Fibroblast of skin of right quadriceps (primary cell): ENCODE measurements at places on chromosomes 3 and 15.
A peak's percentile ranks its signal among the peaks of the same experiment; 100 is the strongest.

GRCh38 chr3:159824333-159824732 lies 164.3 kb upstream of the IL12A start:
- peak; percentile 68 for DNase-seq

DNA sequence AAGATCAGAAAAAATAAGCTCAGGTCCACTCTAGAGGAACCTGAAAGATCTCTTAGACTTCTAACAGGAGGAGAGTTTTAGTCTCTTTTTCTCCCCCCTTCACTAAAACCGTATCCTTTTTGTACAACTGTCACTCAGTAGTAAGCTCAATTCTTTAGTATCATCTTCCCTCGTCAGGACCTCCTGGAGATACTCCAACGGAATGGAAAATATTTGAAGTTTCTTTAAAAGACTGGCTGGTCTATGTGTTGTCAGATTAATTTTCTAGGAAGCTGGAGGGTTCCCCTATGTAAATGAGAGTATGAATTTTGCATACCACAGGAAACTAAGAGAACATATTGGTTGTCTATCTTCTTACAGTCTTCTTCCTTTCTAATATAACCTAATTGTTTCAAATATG lies 747.7 kb upstream of the CBLB start:
- DNase-seq: no peak

DNA sequence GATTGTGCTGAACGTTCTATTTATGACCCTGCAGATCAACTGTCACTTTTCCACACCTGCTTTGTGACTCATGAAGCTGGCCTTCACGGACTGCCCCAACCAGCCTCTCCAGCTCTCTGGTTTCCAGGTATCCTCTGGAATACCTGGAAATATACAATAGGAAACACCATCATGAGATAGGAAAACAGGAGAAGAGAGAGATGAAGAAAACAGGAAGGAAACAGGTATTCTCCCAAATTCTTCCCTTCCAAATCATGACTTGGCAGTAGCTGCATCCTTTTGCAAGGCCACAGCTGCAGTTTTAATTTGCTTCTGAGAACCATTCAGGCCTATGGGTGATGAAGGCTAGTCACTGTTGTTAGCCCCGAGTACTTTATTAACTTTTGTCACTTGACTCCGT lies 909.1 kb downstream of the EPHA3 start:
- no peak for DNase-seq

DNA sequence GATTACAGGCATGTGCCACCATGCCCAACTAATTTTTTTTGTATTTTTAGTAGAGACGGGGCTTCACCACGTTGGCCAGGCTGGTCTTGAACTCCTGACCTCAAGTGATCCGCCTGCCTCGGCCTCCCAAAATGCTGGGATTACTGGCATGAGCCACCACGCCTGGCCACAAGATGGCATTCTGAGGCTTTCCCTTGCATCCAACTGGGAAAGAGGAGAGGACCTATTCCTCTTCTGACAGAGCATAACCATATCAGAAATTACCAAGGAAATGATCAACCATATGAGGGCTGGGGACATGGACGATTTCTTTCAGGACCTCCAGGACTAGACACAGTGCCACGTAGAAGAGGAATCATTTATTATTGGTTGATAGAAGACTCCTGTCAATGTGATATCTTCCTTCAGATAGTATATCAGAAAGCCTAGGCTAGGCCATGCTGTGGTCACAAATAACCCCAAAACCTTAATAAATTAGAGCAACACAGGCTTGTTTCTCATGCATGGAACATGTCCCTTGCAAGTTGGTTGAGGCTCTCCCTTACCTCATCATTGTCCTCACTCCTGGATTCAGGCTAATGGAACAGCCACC lies 372.3 kb upstream of the IL12A start:
- DNase-seq: peak; percentile 61

DNA sequence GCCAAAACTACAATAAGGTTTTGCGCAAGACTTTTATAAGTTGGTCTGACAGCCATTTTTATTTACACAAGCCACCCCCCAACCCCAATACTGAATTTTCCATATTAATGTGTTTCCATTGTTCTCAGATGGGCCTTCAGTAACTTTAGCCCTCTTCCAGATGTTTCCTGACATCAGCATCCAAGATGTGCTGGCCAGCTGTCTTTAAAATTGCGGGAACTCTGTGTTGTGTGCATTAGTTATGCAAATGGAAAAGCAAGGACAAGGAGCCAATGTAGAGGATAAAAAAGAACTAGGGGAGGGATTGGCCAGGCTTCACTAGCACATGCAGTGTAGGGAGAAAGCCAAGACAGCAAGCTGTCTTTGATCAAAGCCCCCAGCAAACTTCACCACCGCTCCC lies 45.4 kb downstream of the COMMD2 start:
- peak; percentile 11 for DNase-seq

DNA sequence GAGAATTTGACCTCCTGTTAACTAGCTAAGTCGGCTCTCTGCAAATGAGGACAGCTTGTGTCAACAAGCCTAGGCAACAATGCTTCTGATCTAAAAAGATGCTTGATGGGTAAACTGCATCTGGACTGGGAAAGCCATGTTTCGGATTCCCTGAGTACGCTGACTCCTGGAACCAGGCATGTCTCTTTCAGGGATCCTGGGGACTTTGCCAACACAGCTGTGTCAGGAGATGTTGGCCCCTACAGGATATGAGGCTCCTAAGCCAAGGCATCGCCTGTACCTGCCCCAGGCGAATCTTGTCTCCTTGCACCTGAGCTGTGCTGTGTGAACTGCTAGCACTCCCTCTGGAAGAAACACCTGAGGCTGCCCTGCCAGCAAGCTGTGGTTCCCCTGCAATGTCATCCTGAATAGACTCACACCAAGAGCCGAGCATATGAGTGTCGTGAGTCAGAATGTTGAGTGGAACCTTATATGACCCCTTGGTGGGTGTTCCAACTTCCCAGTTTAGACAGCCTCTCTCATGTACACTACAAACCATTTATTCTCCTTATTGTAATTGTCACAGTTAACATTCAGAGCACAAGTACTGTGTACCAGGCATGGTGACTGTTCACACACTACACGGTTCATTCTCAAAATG lies 17.0 kb downstream of the EOGT start:
- DNase-seq: no peak

DNA sequence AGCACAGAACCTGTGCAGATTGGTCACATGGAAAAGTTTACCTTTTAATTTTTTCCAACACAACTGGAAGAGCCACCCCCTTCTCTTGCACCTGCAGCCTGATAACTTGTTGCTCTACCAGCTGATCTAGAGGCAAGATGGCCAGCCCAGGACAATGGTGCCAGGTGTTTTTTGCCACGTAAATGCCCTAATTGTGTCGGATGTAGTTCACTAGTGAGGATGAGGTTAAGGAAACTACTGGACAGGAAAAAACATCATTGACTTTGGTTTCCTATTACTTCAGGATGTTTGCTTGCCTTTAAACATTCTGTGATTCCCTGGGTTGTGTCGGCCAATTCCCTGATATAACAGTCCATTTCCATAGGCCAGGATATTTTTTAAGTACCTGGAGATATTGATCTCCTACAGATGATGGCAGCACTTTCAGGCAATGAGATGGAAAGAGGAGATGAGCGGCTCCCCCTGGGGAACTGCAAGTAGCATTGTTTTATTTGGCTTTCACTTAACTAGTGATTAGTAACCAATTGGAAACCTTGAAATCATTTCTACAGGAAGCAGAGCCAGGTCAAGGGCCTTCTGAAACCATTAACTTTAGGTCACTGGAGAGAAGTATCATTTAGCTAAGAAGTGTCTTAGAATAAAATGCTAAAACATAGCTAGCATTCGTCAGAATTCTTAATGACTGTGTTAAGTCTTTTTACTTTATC lies 72.5 kb downstream of the OSBPL10 start:
- no peak for DNase-seq

GRCh38 chr15:99823346-99823745 lies 90.1 kb upstream of the LYSMD4 start:
- DNase-seq: no peak

- DNase-seq: no peak
Measured at GRCh38 chr3:180072786-180073185, 36.0 kb upstream of the PEX5L start.

- DNase-seq: peak; percentile 78
Measured at GRCh38 chr3:106114848-106115247, 246.0 kb upstream of the CBLB start.

DNA sequence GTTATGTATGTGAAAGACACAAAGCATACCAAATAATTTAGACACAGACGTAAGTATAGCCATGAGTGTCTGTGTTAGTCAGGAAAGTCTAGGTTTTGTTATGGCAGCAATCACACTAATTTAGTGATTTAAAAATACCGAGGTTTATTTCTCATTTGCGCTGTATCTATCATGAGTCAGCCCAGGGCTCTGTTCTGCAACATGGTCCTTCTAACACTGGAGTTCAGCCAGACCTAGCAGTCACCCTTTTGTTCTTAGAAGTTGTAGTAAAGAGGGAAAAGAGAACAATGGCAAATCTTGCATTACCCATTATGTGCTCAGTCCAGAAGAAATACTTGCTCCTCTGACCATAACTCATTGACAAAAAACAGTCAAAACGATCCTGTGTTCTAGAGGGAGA lies 311.5 kb downstream of the NLGN1 start:
- DNase-seq: peak; percentile 22

DNA sequence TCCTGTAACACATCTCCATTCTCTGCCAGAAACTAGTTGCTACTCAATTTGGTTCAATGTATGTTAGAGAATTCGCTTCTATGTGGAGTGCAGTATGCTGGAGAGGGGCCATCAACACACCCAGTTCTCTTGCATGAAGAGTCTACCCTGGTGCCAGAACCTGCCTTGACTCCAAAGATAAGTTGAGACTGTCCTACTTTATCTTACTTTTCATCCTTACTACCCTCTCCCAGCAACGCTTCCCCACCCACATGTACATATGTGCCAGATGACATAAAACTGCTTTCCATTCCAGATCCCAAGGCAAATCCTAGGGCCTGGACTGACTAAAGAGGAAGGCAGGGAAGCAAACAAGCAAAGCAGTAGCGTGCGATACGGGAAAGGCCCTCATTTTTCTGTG lies 442.6 kb upstream of the THRB start:
- DNase-seq: peak; percentile 2
